NCI-H2081 treated with DMSO at 0.1 percent for 48 hours (cell line): ENCODE measurements at places on chromosomes 2 and 18.

DNA sequence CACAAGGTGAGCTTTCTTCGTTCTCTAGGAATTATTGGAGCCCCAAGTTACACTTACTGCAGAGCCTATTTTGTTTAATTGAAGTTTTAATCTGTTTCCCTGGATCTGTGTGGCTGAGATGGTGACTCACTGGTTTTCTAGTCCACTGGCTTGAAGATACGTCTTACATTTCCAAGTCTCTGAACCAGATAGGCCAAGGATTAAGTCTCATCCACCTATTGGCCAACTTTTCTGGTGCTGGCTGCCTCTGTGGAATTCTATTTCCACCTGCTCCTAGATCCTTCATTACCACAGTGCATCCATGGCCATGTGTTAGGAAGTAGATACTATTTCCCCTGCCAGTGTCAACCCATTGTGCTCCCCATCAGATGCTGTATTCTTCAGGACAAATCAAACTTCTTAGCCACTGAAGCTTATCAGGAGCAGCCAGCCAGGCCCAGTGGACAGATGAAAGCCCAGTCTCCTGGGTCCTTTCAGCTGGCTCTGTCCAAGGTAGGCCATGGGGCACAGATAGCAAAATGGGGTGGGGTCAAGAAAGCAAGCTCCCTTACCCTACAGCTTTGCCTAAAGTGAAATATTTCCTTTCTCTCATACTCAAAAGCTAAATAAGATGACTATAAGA, 198.8 kb upstream of the TCF4 start:
- no peak for DNase-seq

GRCh38 chr2:74893332-74893731, 59.4 kb downstream of the HK2 start:
- no peak for DNase-seq

DNA sequence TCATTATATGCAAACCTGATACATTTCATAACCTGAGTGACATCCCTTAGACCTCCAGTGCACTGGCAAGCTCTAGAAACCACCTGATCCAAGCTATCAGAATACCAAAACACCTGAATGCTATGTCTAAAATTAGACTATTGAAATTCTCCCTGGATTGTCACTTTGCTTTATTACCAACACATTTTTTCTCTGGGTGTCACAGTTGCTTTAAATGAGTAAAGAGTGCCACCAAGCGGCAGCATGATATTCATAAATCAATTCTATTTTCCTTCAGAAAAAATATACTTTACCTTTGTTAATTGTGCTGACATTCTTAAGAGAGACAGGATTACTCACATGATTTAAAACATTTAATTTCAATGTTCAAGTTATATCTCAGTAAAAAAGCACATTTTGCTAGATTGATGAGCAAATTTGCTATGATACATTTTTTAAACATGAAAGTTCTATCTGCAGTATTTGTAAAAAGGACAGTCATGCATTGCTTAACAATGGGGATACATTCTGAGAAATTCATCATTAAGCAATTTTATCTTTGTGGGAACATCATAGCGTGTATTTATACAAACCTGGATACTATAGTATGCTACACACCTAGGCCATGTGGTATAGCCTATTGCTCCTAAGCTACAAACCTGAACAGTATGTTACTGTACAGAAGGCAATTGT, 338.4 kb upstream of the SLC39A10 start:
- DNase-seq, result peak; percentile 30

DNA sequence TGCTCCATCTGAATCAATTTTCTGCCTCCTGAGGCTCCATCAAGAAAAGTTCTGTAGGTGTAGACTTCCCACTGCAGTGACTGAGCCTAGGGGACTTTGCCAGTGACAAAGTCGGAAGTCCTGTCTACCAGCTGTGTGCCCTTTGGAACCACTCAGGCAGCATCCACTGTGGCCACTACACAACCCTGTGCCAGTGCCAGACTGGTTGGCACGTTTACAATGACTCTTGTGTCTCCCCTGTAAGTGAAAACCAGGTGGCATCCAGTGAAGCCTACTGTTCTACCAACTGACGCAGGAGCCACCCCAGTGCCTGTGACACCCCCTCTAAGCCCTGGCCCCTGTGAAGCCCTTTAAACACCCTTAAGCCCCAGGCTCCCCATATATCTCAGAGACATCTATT, 132.1 kb upstream of the SERPINE2 start:
- DNase-seq, result no peak

GRCh38 chr2:216922175-216922780, 62.4 kb upstream of the TNP1 start:
- no peak for DNase-seq

DNA sequence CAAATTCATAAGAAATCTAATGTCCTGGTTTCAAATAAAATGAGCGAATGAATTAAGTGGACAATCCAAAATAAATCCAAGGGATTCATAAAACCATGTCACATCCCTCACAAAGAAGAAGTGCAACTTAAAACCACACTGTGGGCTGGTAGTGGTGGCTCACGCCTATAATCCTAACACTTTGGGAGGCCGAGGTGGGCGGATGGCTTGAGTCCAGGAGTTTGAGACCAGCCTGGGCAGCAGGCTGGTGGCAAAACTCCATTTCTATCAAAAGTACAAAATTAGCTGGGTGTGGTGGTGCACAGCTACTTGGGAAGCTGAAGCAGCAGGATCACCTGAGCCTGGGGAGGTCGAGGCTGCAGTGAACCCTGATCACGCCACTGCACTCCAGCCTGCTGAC, 25.4 kb downstream of the FAM98A start:
- DNase-seq, result no peak

- no peak for DNase-seq
Observed at GRCh38 chr2:27781496-27781895, 10.0 kb downstream of the MRPL33 start.

GRCh38 chr2:65465857-65466256, 33.5 kb upstream of the SPRED2 start:
- DNase-seq, result no peak

- DNase-seq, result no peak
Observed at GRCh38 chr2:61423714-61424113, 47.2 kb downstream of the USP34 start.

GRCh38 chr18:57362714-57363113, 10.4 kb downstream of the ST8SIA3 start:
- no peak for DNase-seq

DNA sequence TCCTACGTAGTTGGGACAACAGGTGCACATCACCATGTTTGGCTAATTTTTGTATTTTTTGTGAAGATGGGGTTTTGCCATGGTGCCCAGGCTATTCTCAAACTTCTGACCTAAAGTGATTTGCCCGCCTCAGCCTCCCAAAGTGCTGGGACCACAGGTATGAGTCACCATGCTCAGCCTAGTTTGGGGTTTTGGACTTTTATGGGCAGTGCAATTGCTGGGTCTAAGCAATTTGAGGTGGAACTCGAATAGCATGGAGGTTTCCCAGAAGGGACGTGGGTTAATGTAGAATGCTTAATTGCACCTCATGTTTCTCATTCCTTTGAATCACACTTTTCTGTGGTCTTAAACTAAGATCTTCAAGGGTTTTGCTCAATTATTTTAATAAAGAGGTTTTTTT, 102.3 kb upstream of the EPHA4 start:
- DNase-seq, result no peak

DNA sequence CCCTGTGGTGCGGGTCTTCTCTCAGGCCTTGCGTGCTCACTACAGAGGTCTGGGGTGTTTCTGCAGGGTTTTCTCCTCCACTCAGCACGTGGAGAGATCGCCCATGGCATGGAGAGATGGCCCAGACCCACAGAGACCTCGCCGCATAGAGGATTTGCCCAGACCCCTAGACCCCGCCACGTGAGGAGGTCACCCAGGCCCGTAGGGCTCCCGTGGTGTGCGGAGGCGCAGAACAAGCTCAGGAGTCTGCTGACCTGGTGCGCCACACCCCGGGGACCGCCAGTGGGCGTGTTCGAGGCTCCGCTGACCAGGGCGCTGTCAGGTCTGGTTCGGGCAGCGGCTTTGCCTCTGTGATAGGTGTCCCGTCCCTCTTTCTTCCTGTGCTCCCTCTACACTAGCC, 64.5 kb downstream of the ADI1 start:
- no peak for DNase-seq

- DNase-seq, result no peak
Observed at GRCh38 chr2:224210286-224211180, 171.4 kb upstream of the SERPINE2 start.

- no peak for DNase-seq
Observed at GRCh38 chr18:23377669-23378301, 75.3 kb upstream of the RIOK3 start.

- no peak for DNase-seq
Observed at GRCh38 chr2:197092431-197092830, 165.9 kb upstream of the PGAP1 start.

- no peak for DNase-seq
Observed at GRCh38 chr18:58314284-58314683, 270.3 kb downstream of the NEDD4L start.

DNA sequence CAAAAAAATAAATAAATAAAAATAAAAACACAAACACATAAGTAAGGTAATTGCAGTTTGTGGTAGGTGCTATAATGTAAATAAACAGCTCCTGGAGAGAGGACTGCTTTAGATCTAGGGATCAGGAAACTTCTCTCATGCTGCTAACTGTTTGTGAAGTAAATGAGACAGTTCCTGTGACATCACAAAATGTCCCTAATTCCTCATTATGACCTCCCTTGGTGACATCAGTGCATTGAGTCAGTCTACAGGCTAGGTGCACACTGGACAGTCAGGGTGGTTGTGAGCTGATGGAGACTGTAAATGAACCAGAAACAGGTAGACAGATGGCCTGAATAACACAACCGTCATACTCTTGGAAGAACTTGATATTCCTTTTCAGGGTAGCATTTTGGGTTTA, 13.4 kb downstream of the ERICH2 start:
- no peak for DNase-seq

GRCh38 chr18:55085557-55086285, 126.5 kb upstream of the CCDC68 start:
- no peak for DNase-seq

GRCh38 chr2:113328043-113328442, 49.3 kb upstream of the PAX8 start:
- DNase-seq, result no peak

GRCh38 chr2:201419986-201420385, 31.3 kb downstream of the TRAK2 start:
- no peak for DNase-seq

DNA sequence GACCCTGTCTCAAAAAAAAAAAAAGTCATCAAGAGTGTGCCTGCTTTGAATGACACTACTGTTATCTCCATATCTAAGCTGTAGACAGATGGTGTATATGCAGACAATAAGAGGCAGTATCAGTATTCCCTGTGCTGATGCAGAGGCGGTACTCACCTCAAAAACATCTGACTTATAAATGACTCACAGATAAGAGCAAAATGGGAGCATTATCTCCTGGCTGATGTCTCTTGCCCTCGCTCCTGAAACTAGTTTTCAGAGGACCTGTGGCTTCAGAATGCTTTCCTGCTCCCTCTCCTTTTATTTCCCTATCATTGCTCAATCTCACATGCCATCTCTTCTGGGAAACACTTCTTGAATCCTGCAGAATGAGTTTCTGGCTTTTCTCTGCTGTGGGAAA, 289.6 kb downstream of the PTPRM start:
- no peak for DNase-seq

- DNase-seq, result no peak
Observed at GRCh38 chr2:189109921-189110397, 69.6 kb downstream of the COL5A2 start.

GRCh38 chr18:78221496-78221895, 758.1 kb upstream of the SALL3 start:
- no peak for DNase-seq

GRCh38 chr18:34281290-34281689, 56.6 kb upstream of the NOL4 start:
- peak; percentile 89 for DNase-seq

DNA sequence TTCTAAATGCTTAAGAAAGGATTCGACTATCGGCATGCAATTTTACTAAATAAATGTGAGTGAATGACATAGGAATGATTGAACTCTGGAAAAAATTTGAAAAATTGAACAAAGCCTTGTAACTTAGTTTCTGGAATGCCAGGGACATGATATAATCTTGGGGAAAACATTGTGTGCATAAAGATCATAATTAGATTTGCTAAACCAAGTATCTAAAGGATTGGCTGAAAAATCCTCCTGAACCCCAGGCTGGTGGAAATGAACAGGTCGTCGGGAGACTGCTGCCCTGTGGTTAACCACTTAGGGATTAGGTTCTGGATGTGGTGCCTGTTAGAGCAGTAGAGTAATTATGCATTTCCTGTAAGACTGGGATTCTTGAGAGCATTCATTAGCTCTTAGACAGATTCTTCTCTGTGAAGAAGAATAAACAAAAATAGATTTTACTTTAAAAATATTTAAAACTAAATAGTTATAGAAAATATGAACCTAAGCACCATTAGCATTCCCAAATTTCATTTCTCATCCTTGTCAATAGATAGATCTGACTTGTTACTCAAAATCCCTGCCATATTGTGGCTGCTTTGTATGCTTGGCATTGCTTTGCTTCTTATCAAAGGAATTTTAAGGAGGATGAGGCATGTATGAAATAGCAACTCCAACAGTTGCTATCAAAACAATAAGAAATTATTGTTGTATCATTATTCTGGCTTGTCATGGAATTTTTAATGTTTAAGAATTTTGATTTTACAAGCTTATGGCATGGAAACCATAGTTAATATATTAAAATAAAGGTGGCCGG, 55.9 kb downstream of the LYPD6B start:
- DNase-seq, result no peak

DNA sequence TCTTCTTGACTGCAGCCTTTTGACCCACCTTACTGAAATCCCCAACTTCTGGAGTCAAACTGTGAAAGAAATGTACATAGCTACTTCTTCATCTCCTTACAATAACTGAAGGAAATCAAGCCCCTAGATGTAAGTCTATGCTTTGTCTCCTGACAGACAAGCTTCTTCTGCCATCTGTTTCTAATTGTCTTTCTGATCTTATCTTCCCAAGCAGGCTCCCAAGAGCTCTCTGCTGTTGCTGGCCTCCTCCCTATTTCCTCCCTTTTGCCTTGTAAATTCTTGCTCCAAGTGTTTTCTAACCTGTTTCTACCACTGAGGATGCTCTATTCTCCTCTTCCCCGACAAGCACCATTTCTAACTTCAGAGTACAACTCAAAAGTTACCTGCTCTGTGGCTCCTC, 77.4 kb upstream of the OSR1 start:
- DNase-seq, result no peak

DNA sequence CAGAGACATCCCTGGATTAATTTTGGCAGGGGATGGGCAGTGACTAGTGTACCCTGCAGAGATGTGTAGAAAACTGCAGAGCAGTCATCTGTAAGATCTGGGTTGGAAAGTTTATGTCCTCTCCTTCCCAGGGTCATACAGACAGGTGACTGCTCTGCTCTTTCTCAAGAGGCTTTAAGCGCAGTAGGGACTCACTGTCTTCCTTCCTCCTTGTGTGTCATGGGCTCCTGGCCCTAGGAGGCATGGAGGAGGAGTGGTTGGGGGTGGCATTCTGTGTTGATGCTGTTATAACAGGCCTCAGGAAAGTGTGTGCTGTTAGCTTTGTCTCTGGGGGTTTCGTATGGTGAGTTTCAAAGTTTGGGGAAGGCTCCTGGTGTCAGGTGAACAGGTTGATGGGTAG, 130.5 kb upstream of the MGAT5 start:
- no peak for DNase-seq

GRCh38 chr2:170073288-170073687, 104.7 kb upstream of the MYO3B start:
- DNase-seq, result no peak

- DNase-seq, result no peak
Observed at GRCh38 chr18:48371854-48372602, 37.2 kb downstream of the ZBTB7C start.
